ENCODE measurements at places on chromosomes 1 and 21.

- no peak for DNase-seq
Measured at GRCh38 chr1:160129046-160129445, 13.5 kb downstream of the ATP1A2 start.

DNA sequence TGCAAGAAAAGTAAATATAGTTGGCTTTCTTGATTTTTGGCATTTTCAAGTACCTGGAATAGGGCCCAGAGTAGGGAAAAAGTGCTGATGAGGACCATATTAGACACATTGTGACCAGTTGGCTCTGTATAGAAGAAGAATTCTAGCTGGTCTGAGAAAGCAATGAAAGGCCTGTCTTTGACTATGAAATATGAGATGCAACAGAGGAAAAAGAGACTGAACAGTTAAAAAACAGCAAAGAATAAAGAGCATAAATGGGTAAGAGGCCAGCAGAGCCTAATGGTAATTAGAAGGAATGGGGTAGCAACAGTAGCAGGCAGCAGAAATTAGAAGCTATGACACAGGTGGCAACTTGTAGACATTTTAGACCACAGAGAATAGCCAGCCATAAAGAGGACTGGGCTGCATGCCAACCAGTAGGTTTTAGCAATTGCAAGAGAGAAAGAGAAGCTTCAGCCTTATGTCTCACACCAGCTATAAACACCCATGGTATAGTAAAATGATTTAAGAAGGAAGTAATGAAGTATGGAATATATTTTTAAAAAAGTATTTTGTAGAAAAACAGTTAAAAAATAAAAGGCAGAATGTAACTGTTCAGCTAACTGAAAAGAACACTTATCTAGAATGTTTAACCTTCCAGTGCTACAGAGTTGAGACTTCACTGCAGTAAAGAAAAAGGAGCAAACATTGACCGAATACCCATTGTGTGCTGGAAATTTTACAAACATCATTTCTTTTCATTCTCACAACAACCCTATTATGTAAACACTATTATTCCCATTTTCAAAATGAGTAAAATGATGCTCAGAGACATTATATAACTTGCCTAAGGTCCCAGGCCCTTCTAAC, 114.1 kb downstream of the LHX4 start:
- no peak for DNase-seq

DNA sequence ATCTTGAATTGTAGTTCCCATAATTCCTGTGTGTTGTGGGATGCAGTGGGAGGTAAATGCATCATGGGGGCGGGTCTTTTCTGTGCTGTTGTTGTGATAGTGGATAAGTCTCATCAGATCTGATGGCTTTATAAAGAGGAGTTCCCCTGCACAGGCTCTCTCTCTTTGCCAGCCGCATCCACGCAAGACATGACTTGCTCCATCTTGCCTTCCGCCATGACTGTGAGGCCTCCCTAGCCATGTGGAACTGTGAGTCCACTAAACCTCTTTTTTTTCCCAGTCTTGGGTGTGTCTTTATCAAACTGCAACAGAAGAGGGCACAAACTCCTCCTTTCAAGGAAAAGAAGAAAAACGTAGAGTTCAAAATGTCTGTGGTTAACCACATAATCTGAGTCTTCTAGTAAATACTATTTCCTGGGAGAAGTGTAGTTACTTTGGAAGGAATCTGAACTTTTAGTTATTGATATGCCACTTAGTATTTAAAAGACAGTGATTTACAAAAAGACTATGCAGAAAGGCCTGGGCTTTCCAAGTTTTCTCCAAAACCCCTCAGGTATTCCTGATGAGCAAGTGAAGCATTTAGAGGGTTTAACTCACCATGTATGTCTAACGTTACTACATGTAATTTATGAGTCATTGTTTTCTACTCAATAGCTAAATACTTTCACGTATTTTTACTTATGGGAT, 10.0 kb downstream of the ADAMTS1 start:
- no peak for DNase-seq

- DNase-seq = no peak
Measured at GRCh38 chr1:77039111-77039510, 171.8 kb downstream of the ST6GALNAC5 start.

GRCh38 chr1:10208537-10208936, 1.8 kb upstream of the KIF1B start:
- no peak for DNase-seq

DNA sequence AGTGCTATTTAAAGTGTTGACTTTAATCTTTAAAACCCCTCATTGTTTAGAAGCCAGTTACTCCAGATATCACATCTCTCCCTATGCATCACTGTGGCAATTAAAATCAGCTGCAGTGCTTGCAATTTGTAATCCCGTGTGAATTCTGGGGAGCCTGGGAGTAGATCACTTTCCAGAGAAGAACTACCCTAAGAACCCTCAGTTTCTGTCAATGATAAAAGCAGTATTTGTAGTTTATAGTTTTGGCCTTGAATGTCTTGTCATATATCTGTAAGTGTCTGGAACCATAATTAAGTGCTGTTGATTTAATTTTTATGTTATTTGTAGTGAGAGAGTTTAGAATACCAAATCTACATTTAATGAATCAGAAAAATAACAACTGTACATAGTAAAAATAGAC, 5.5 kb upstream of the SPAG17 start:
- no peak for DNase-seq

GRCh38 chr21:32520875-32521735, 64.2 kb downstream of the TCP10L start:
- no peak for DNase-seq

DNA sequence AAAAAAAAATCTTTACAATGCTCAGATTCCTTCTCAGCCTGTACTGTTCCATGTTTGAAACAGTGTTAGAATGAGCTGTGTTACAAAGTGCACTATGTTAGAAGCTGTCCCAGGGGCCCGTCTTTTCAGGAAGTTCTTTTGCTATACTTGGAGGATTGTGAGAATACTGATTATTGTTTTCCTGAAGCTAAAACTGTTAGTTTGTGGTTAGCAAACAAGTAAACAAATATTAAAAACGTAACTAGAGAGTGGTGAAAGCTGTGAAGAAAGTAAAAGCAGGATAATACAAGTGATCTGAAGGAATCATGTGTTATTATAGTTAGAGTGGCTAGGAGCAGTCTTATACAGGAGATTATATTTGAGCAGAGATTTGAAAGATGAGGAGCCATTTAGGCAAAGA, 35.6 kb downstream of the CAMSAP2 start:
- DNase-seq = no peak

GRCh38 chr1:233253832-233254331, 41.6 kb downstream of the PCNX2 start:
- DNase-seq = no peak

DNA sequence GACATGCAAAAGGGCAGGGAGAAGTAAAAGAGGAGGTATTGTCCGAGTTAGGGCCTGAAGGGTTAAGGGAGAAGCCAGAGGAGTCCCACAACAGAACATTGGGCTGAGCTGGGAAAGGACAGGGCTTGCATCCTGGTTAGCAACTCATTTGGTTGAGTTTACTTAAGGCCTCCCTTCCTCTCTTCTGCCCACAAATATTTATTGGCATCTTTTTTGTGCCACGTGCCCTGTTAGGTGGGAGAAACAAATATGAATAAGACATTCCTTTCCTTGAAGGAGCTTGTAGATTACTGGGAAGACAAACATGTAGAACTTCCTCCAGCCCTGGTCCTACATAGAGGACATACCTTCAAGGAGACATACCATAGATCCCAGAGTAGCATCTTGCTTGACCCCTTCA, 53.0 kb upstream of the PRELP start:
- no peak for DNase-seq

DNA sequence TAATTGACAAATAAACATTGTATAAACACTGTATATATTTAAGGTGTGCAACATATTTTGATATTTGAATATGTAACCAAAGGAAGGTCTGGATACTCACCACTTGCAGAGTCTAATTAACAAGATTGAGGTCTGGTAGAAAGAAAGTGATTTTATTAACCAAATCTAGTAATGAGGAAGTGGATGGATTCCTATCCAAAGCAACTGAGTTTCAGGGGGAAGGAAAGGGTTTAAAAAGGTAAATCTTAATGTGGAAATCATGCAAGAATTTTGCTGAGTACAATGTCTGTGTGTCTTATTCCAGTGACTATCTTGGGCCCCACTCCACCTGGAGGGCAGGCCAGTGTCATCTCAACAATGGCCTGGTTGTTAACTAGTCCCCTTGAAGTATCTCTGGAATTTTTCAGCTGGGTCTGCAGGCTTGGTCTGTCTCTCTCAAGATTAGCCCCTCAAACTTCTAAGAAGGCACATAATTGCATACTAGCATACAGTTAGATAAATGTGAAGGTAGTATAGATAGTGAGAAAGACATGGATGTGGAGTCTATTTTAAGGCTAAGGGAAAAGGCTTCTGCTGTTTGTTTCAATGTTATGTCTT, 262.7 kb upstream of the RGS18 start:
- no peak for DNase-seq

GRCh38 chr1:93815366-93816110, 63.5 kb downstream of the DNTTIP2 start:
- DNase-seq = peak; percentile 5

DNA sequence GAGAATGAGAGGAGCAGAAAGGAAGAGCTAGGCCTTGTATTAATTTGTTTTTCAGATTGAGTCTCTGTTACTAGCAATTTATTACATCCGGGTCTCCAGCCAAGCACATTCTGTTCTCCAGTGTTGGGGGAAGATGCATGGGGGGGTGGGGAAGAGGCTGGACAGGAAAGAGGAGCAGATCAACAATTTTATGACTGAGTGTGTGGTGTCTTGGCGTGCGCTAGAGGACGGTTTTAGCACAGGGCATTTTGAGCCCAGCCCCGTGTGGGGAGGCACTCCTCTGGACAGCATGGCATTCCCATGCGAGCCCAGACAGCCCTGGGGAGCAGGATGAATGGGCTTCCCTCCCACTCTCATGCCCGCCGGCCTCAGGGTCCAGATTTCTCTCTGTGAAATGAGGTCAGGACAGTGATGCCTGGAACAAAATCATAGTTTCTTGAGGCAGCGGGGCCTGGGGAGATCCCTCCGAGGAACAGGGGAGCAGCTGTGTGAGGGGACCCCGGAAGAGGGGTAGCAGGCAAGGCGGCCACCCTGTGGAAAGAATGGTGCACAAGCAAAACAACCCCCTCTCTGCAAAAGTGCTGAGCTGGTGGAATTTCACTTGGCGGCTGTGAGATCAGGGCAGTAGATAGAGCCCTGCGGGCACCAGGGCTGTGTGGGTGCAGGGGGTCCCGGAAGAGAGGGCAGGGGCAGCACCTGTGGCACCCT, 16.3 kb downstream of the SOX13 start:
- DNase-seq = no peak

DNA sequence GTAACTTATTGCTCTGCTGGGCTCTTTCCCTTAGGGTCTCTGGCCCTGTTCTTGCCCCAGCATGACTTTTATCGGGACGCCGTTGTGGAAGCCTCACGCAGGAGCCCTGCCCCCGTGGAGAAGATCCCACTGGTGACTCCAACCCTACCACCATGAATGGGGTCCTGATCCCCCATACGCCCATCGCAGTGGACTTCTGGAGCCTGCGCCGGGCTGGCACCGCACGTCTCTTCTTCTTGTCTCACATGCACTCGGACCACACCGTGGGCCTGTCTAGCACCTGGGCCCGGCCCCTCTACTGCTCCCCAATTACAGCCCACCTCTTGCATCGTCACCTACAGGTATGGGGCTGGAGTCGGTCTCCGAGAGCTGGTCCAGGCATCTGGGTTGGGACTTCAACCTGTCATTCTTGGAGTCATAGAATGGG, 322 bp downstream of the DCLRE1B start:
- no peak for DNase-seq
